Activated T-cell treated with anti-CD3 and anti-CD28 coated beads, Interleukin-2, amount 50 U/mL, for 48 hours (primary cell): ENCODE measurements at places on chromosomes 5 and 9.
A peak's percentile ranks its signal among the peaks of the same experiment; 100 is the strongest.

DNA sequence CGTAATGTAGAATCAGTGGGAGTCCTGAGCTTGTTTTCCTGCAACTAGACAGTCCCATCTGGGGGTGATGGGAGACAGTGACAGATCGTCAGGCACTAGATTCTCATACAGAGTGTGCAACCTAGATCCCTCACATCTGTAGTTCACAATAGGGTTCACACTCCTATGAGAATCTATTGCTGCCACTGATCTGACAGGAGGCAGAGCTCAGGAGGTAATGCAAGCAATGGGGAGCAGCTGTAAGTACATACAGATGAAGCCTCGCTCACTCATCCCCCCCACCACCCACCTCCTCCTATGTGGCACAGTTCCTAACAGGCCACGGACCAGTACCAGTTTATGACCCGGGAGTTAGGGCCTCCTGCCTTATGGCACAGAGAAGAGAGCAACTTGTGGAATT, 116.2 kb upstream of the PIK3R1 start:
- no peak for DNase-seq

DNA sequence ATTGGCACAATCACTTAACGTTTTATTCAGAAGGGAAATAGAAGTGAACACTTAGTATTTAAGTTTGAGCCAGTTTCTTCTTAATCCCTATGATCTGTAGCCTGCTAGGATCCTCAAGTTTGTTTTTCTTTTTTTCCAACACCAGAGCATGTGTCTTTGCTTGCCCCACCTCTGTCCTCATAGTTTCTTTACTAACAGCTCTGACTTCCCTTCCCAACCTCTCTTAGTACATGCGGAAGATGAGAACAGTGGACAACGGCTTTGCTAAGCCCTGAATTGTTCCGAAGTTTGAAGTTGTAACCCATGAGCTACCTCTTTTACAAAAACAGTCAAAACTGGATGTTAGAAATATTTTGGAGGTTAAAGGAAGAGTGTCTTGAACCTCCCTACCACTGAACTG, 61.7 kb upstream of the TAF11L2 start:
- DNase-seq, result no peak

DNA sequence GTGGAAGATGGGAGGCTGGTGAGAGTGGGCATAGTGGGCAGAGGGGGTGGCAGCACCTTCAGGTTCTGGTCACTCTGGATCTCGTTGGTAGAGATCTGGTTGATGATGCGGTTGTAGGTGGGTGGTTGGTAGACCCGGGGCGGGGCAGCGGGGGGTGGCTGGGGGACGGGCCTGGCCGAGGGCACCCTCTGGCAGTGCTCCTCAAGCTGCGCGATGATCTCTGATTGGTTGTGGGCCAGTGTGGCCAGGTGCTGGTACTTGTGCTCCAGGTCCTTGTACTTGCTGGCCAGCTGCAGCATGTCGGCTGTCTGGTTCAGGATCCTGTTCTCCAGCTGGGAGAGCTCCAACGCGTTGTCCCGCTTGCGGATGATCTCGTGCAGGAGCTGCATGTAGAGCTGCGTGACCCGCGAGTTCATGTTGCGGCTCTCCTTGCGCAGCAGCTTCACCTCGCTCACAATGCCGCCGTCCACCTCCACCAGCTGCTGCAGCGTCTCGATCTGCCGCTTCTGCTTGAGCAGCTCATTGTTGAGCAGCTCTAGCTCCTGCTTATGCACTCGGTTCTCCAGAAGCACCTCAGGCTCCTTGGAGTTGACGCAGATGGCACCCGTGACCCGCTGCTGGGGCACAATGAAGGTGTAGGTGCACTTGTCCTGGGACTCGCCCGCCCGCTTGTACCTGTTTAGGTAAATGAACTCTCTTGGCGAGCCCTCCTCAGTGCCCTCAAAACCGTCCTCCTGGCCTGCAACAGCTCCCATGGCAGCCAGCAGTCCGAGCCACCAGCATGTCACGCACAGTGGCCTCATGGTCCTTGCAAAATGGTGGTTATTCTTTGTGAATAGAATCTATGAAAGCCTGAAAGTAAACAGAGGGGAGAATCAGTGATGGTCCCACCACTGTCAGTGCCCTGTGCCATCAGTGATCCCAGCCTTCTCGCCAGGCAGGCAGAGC, 14.2 kb downstream of the ANGPTL2 start:
- no peak for DNase-seq

- no peak for DNase-seq
Observed at GRCh38 chr5:126357585-126358342, 65.4 kb upstream of the GRAMD2B start.

DNA sequence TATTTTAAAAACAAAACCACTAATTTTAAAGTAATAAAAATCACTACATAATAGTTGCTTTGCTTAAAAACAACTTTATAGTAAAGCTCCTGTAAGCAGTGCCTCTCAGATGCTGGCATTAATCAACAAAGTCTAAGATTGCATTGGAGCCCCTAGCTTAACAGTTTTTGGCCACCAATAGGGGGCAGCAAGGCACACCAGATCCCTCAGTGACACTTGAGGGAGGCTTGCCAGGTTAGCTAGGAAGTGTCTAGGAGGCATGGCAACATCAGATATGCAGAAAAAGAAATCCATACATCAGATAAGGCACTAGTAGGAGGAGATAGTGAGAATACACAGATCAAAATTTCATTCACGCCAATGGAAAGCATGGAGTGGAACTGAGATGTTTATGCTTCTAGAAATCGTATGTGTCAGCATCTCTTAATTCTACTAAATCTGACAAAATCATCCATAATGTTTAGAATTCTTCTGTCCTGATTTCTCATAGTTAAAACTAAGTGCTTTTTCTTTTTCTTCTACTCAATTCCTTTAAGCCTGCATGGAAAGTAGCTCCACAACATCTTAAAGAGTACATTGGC, 73.6 kb upstream of the PAM start:
- peak; percentile 73 for DNase-seq

GRCh38 chr9:123657099-123657498, 272.8 kb downstream of the DENND1A start:
- DNase-seq, result no peak

GRCh38 chr5:142837081-142837725, 67.0 kb downstream of the ARHGAP26 start:
- no peak for DNase-seq

DNA sequence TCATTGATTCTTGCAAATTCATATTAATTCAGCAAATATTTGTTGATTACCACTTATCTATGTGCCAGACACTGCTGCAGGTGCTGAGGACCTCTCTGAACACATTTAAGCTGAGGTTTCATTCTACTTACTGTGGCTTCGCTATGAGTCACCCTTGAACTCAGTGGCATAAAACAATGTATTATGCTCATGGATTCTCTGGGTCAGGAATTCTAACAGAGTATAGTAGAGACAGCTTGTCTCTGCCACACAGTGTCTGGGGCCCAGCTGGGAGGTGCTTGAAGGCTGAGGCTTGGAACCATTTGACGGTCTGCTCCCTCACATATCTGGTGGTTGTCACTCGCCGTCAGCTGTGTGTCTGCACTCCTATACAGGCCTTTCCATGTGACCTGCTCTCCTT, 124.3 kb upstream of the NR3C1 start:
- no peak for DNase-seq

- DNase-seq, result peak; percentile 40
Observed at GRCh38 chr9:96450613-96451528, 902 bp downstream of the HABP4 start.

DNA sequence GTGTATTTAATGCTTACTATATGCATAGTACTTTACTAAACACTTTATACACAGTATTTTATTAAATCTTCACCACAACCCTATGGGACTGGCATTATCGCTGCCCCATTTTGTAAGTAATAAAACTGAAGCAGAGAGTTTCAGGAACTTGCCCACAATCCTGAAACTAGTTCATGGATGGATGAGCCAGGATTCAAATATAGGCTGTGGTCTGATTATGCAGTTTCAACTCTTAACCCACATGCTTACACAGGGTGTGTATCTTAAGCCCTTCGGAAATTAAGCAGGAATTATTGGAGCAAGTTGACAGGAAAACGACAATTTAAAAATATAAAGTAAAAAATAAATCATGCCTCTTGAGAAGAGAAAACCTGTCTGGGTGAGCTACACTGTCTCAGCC, 109.0 kb downstream of the ATP10B start:
- DNase-seq, result no peak

- DNase-seq, result no peak
Observed at GRCh38 chr5:10254686-10255085, 4.6 kb downstream of the CCT5 start.

- DNase-seq, result no peak
Observed at GRCh38 chr5:84255315-84255714, 129.4 kb downstream of the EDIL3 start.

GRCh38 chr5:116145416-116145815, 60.6 kb downstream of the COMMD10 start:
- peak; percentile 18 for DNase-seq

DNA sequence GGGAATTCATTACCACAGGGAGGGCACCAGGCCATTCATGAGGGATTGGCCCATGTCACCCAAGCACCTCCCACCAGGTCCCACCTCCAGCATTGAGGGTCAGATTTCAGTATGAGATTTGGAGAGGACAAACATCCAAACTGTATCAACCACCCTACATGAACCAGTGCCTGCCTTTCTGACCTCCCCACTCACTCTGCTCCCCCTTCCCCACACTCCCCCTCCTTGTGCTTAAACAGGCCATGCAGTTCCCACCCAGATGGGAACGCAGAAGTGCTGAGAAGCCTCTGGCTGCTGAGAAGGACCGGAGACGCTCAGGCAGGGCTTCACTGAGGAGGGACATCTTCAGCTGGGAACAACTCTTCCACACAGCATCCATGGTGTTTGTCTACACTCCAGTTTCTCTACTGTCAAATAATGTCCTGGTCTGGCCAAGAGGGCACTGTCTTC, 30.0 kb upstream of the ADAMTS2 start:
- DNase-seq, result no peak

- no peak for DNase-seq
Observed at GRCh38 chr9:70492319-70492777, 77.9 kb upstream of the KLF9 start.

DNA sequence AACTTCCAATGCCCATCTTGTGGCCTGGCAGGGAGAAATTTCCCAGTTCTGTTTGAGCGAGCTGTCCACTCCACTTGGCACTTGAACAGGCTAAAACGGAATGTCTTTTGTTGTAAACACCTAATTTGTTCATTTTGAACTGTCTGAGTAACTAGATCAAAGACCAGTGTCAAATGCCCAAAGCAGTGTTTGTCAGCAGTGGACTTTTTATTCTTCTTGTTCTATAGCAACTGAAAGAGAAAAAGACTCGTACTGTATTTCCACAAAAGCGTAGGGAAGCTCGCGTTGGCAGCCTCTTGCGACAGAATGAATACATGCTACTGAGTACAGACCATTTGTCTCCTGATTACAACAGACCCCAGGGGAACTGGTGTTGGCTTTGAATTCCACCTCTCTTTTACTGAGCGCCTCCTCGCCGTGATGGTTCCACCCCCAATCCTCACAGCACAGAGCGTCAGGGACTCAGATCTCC, 601.8 kb upstream of the ZNF608 start:
- DNase-seq, result no peak

- DNase-seq, result peak; percentile 28
Observed at GRCh38 chr5:131974956-131975726, 29.7 kb upstream of the MEIKIN start.

DNA sequence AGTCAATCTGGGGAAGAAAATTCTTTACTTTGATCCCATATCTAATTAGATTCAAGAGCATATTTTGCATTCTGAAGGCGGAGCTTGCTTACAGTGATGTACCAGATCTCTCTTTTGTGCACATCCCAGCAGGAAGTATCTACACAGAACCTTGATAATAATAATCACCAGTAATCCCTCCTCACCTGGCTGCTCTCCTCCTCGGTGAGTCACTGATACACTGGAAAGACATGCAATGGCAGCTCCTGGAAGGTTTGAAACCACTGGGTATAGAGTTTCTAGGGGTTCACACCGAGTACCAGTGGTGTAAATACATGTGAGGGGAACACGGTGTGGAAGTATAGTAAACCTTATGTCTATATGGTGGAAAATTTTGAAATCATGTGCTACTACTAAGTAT, 205.5 kb upstream of the TARS1 start:
- no peak for DNase-seq

DNA sequence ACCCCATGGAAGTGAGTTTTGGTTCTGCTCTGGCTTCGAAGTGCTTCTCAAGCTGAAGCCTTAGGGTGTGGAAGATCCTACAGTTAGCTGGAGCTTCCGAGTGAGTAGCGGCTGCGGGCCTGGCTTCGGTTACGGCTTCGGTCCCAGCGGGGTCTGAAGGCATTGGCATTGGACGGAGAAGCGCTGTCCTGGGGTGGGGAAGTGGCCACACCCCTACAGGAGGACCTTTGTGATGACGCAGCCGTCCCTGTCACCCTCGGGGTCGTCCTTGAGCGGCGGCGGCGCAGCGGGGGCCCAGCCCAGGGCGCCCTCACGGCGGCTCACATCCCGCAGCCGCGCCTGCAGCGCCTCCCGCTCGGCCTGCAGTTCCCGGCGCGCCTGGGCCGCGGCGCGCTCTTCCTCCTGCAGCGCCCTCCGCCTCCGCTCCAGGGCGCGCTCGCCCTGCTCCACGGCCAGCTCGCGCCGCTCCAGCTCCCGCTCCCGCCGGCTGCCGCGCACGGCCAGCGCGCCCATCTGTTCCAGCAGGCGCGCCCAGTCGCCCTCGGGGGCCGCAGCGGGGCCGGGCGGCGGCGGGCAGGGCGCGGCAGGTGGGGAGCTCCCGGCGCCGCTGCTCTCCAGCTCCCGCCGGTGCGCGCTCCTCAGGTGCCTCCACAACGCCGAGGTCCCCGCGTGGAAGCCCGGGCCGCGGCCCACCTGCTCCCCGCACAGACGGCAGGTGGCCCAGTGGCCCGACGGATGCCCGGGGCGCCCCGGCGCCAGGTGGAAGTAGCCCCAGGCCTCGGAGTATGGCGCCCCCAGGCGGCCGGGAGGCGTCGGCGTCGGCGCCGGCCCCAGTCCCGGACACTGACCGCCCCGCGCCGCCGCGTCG, 9.9 kb downstream of the ZBED3 start:
- peak; percentile 74 for DNase-seq

DNA sequence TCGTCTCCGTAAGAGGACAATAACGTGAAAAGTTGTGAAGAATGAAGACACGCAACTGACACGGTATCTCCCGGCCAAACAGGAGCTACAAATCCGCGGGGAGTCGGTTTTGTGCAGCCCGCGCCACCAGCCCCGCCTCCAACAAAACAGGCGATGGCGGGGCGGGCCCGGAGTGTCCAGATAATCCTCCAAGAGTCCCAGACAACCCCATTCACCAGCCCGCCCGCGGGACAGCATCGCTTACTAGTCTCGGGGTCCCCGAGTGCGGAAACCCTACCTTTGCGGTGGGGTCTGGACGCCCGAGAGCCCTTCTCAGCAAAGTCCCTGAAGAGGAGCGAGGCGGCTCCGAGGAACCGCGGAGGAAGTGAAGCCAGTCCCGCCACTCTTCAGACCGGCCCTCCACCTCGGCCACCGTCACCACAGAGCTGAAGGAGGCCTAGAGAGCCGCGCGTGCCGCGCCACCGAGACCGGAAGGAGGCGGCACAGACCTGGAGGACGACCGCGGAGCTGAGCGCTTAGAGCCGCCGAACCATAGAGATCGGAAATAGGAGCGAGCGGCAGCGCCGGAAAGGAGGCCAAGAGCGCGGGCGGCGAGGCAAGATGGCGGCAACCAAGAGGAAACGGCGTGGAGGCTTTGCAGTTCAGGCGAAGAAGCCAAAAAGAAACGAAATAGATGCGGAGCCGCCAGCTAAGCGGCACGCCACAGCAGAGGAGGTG, at the start of the genes BRIX1 and RAD1:
BRIX1 (plus strand) TSS at position 573 of the 717 bp plus-strand sequence; CDS start at position 601, 28 bp downstream.
RAD1 (minus strand) TSS at position 366 of the 717 bp plus-strand sequence. CDS start 612 bp downstream, outside the sequence.
- DNase-seq, result peak; percentile 96

GRCh38 chr5:74895906-74896305, 29.7 kb upstream of the FAM169A start:
- DNase-seq, result no peak
